SJSA1 (cell line): ENCODE measurements at places on chromosomes 11 and 22. TPM values are rescaled to one million over a fixed set of nuclear protein-coding genes. Genes with fewer than 3 reads are reported as not detected.

The LRRC4C gene
- not detected in 2 replicates for total RNA-seq

The PGGHG gene
- 2.1 and 4.6 TPM in 2 replicates for total RNA-seq

The ADAMTS15 gene
- 1.2 and 1.3 TPM in 2 replicates for total RNA-seq

The SLC5A4 gene
- not detected in 2 replicates for total RNA-seq

The PHLDA2 gene
- 28.0 and 34.6 TPM in 2 replicates for total RNA-seq

The NDUFA6 gene
- 114 and 245 TPM in 2 replicates for total RNA-seq

DNA sequence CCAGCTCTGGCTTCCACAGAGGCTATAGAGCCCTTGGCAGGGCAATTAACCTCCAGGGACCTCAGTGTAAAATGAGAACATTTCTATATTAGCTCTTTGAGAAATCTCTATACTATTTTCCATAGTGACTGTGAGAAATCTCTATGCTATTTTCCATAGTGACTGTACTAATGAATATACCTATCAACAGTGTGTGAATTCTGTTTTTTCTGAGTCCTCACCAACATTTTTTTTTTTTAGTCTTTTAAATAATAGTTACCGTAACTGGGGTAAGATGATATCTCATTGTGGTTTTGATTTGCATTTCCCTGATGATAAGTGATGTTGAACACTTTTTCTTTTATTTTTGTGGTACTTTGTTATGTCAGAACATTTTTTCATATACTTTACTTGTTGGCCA lies 7.0 kb upstream of the MTNR1B start:
- no peaks in the 10 kb centered on the region for H3K36me3 ChIP-seq
- H3K4me3 ChIP-seq, result no peak overlapping the region
- H3K27ac ChIP-seq, result no peak overlapping the region
- H3K27me3 ChIP-seq, result no peaks in the 10 kb centered on the region

DNA sequence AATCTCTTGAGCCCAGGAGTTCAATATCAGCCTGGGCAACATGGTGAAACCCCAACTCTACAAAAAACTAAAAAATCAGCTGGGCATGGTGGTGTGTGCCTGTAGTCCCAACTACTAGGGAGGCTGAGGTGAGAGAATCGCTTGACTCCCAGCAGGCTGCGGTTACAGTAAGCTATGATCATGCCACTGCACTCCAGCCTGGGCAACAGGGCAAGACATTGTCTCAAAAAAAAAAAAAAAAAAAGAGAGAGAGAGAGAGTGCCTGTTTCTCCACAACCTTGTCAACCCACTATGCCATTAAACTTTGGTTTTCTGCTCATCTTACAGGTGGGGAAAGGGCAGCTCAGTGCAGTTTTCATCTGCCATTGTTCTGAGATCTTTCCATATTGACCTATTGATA lies 5.1 kb downstream of the FOLR3 start:
- DNase-seq, result no peak
- H3K36me3 ChIP-seq, result no peaks in the 10 kb centered on the region
- no peak overlapping the region for H3K4me3 ChIP-seq
- H3K27me3 ChIP-seq, result no peaks in the 10 kb centered on the region

GRCh38 chr11:133078591-133079404 lies 453.5 kb downstream of the OPCML start:
- no peaks in the 10 kb centered on the region for H3K36me3 ChIP-seq
- DNase-seq, result no peak
- peaks cover 3% of the 10 kb centered on the region; the same call in 1 of the 2 replicates for H3K4me1 ChIP-seq
- H3K27me3 ChIP-seq, result no peaks in the 10 kb centered on the region
- no peak overlapping the region for H3K27ac ChIP-seq
- H3K4me3 ChIP-seq, result no peak overlapping the region

- DNase-seq, result no peak
- no peaks in the 10 kb centered on the region for H3K4me1 ChIP-seq
- no peak overlapping the region for H3K27ac ChIP-seq
- no peaks in the 10 kb centered on the region for H3K36me3 ChIP-seq
These were observed 40.3 kb upstream of the NFRKB start for GRCh38 chr11:129935723-129936122.

GRCh38 chr11:64451856-64452255 lies 92.9 kb downstream of the RPS6KA4 start:
- no peaks in the 10 kb centered on the region for H3K36me3 ChIP-seq
- no peak overlapping the region for H3K27ac ChIP-seq
- H3K4me3 ChIP-seq, result no peak overlapping the region
- H3K4me1 ChIP-seq, result peaks cover 22% of the 10 kb centered on the region
- H3K27me3 ChIP-seq, result peaks cover 28% of the 10 kb centered on the region

DNA sequence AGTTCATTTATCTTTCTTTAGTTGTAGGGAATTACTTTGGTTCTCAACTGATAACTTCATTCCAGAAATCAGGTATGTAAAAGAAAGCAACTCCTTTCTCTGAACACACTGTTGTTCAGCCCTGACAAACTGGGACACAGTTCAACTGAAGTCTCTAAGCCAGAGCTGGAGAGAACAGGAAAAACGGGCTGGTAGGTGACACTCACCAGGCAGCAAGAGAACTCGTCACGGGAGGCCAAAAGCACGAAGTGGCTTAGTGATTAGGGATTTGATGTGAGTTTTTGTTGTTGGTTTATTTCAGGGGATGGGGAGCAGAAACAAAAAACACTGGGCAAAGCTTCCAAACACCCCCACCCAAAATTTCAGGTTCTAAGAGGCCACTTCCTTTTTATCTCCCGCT lies 54.1 kb downstream of the MYH9 start:
- DNase-seq, result no peak
- peaks cover 87% of the 10 kb centered on the region for H3K36me3 ChIP-seq
- peaks cover 96% of the 10 kb centered on the region for H3K4me1 ChIP-seq
- no peak overlapping the region for H3K4me3 ChIP-seq
- peak overlapping the region; percentile 93 for H3K27ac ChIP-seq

GRCh38 chr11:75930534-75930933 lies 115.5 kb downstream of the UVRAG start:
- DNase-seq, result no peak
- H3K4me3 ChIP-seq, result no peak overlapping the region
- no peaks in the 10 kb centered on the region for H3K4me1 ChIP-seq
- no peaks in the 10 kb centered on the region for H3K36me3 ChIP-seq

GRCh38 chr22:36384766-36385481 lies 2.8 kb downstream of the MYH9 start:
- H3K27me3 ChIP-seq, result no peaks in the 10 kb centered on the region
- H3K4me3 ChIP-seq, result peak overlapping the region; percentile 88
- no peak for DNase-seq
- peaks cover 54% of the 10 kb centered on the region for H3K4me1 ChIP-seq
- H3K36me3 ChIP-seq, result peaks cover 72% of the 10 kb centered on the region
- H3K27ac ChIP-seq, result peak overlapping the region; percentile 64

DNA sequence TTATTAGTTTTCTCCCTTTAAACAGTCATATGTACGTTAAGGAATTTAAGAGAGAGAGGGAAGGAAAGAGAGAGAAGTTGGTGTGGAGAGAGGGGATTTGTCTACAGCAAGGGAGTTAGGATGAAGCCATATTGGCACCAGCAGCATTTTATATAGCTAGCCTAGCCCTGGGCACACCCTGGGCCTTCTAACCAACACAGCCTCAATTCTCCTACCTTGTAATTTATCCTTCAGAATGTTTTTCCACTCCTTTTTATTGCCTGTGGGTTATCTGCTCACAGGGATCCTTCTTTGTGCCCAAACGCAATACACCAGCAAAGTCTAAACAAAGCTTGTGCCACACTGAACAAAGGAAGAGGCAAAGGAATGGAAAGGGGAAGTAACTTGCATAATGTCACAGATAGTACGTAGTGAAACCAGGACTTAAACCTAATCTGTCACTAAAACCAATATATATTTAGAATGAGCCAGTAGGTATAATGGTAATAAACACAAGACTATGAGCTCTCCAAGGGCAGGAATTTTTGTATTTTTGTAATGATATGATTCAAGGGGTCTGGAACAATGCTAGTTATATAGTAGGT lies 613.8 kb upstream of the TENM4 start:
- no peak for DNase-seq
- no peak overlapping the region for H3K4me3 ChIP-seq
- H3K27ac ChIP-seq, result no peak overlapping the region
- no peaks in the 10 kb centered on the region for H3K4me1 ChIP-seq
- no peaks in the 10 kb centered on the region for H3K36me3 ChIP-seq

GRCh38 chr11:7592711-7593110 lies 78.9 kb downstream of the PPFIBP2 start:
- H3K4me3 ChIP-seq, result no peak overlapping the region
- H3K27me3 ChIP-seq, result no peaks in the 10 kb centered on the region
- no peak for DNase-seq
- H3K27ac ChIP-seq, result no peak overlapping the region
- H3K4me1 ChIP-seq, result no peaks in the 10 kb centered on the region
- H3K36me3 ChIP-seq, result no peaks in the 10 kb centered on the region
